ENCODE measurements at places on chromosomes 12 and 14. TPM values are rescaled to one million over a fixed set of nuclear protein-coding genes. Genes with fewer than 3 reads are reported as not detected.

DNA sequence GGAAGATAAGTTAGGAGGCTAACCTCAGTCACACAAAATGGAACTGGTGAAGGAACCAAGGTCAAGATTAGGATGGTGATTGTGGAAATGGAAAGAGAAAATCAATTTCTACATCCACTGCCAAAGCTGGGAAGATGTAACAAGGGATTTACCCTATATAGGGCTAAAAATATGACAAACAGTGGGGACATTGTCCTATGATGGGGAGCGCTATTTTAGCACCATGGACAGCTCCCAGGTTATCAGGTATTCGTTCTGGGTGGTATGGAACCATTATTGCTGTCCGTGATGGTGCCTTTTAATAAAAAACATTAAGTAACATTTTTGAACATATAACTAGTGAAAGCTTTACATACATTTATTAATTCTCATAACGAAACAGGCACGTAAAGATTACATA, 124.0 kb downstream of the NDUFA12 start:
- DNase-seq, result no peak

The SYCP3 gene
- polyA plus RNA-seq, result 0.32 TPM

- no peak for DNase-seq
These were observed 748.8 kb downstream of the C12orf50 start for GRCh38 chr12:87280356-87280755.

DNA sequence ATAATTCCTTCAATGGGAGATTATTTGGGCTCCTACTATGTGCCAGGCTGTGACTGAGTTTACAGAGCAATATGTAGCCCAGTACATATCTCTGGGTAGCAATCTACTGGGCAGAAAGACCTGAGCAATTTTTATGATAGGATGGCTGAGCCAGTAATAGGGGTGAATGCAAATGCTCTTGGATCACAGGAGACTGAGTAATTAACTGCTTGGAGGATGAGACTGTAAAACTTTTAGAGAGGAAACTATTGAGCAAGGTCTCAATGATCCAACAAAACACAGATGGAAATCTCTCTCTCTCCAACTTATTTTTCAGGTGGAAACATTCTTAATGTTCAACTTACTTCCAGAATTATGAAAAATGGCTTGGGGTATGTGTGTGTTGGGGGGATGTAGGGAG, 402.2 kb downstream of the AEBP2 start:
- DNase-seq, result no peak

DNA sequence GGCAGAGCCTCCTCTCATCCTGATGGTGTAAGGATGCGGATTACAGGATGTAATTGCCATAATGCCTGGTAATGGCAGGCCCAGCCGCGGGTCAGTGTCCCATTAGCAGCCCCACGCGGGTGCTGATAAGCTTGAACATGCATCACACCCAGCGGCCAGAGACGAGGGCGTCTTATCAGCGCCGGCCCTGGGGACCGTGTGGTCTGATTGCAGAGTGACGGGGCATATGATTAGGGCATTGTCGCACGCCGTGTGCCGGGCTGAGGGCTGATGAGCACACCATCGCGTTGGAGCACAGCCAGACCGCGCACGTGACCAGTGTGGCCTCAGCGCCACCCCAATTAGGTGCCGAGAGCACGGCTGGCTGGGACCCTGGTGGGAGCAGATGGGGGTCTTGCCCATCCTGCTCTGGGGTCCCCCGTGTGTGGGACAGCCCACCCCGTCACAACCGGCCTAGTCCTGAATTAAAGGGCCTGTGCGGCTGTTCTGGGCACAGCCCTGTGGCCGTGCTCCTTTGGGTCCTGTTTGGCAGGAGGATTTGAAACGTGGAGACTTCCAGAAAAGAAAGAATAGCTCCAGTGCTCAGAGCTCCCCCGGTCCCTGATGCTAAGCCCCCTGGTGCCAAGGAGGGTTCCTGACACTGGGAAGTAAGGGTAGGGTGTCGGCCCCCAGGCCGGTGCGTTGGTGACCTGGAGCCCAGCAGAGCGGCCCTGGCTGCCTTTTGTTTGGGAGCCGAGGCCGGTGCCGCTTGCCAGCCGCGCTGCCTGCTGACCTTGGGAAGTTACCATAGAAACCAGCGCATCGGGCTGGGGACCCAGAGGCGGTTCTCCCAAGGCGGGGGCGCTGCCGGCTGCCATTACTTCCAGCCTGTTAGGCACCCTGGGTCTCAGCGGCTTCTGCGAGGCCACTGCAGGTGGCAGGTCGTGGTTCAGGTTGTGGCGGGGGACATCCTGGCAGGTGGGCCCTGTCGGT, 20.7 kb downstream of the KIF26A start:
- DNase-seq, result no peak

The PAPLN gene
- polyA plus RNA-seq, result 0.07 TPM

GRCh38 chr12:6376079-6376869, 911 bp upstream of the SCNN1A start:
- DNase-seq, result no peak

The NDUFA9 gene
- 117 TPM for polyA plus RNA-seq

The SLC48A1 gene
- 9.4 TPM for polyA plus RNA-seq

Measured in naive thymus-derived CD8-positive, alpha-beta T cell (primary cell).